ENCODE measurements at places on chromosomes 13 and 19.

DNA sequence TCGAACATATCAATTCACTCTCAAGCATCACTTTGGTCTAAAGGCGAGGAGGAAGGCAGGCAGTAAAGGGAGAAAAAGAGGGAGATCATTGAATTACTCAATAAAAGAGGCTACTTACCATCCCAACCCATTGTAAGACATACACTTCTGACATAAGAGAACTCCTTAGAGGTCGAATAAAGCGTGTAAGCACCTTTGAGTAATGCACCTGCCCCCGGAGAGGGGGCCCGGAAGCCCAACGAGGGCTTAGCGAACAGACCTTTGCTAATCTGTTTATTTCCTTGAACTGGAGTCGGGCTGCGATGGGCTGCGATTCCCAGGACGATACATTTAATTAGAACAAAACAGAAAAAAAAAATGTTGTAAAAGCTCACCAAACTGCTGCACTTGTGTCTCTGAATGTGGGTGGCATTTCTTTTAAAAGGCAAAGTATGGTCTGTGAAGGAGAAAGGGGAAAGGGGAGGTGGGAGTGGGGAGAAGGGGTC lies 3.0 kb downstream of the ZC3H4 start:
- DNase-seq = peak; percentile 61

DNA sequence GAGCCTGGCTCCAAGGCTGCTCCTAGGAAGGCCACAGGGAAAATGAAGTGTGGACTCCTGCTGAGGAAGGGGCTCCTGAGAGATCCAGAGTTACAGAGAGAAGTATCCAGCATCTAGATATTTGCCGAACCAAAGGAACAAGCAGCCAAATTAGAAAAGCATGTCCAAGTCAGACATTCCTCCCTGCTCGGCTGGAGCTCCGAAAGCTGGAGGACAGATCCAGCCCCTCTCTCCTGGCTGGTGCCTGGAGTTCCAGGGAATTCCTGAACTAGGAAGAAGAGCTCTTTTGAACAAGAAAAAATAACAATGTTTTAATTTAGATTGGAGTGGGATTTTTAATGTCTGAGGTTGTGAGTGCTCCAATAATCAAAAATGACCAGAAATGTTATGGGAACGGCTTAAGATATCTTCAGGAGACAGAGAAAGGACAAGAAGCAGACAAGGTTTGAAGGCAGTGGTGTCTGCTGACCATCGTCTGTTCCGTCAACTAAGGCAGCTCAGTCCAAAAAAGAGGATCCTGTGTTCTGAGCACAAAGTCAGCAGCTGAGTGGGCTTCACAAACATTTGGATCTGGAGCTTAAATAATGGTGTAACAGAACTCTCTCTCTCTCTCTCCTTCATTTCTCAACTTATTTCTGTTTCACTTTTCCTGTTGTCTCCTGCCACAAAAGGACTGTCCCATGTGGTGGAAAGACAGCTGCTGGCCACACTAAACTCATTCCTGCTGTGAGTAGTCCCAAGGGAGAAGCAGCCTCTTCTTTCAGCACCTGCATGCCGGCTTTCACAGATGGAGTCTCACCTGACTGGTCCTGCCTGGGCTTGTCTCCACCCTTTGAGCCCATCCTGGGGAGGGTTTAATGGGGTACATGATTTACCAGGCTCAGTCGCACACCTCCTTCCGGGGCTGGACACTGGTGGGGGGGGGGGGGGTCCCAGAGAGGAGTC lies 31.5 kb upstream of the IRS2 start:
- no peak for DNase-seq

DNA sequence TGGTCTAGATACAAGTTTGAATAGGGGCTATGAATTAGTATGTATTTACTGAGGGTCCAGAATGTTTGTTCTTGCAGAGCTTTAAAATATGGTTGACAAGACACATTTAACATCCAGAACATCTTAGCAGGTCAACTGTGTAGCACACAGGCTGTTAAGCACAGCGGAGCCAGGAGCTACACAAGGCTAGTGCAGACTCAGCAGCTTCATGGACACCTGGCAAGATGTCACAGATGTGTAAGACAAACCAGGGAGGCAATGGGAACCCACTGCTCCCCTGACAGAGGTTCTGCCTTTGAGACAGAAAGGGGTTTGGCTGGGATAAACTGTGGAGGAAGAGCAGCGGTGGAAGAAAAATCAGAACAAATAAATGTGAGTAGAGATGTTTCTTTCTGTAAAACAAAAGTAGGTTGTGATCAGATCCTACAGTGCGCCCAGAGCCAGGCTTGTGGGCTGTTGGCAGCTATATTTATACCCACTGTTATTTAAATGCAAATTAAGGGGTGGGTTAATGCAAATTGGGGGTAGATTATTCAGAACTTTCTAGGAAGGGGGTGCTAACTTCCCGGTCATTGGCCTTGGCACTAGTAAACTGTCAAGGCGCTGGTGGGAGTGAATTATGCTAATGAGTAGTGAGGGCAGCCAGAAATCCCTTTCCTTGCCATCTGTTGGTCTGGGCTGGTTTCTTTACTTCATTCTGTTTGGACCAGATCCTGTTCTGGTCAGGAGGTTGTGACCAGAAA lies 33.0 kb downstream of the MIPEP start:
- no peak for DNase-seq

DNA sequence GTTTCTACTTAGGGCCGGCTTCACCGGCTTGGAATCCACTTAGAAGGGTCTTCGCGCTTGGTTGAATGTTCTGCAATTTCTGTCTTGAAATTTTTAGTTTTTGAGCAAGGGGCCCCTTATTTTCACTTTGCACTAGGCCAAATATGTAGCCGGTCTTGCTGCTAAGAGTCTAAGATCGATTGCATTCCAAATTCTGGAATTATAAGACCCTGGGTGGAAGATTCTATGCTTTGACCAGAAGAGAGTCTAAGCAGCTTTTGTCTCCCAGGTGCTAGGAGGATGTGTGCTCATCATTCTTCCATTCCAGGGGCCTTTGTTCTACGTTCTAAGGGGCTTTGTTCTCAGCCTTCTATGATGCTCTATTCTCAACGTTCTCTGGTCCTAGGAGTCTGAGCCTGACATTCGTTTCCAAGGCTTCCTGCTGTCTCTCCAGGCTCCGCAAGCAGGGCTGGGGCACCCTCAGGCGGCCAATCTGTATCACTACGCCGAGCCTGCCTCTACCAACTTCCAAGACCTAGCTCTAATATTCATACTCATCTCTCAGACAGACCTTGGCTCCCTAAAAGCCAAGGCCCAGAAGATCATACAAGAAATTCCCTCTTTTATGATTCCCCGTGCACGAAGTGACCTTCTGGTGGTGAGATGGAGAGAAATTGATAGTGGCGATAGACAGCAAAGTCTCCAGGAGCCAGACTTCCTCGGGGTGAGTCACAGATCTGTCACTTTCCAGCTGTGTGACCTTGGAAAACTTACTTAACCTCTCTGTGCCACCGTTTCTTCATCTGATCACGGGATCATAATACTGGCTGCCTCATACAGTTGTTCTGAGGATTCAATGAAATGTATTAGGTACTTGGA lies 982 bp upstream of the DACT3 start:
- DNase-seq = peak; percentile 87

DNA sequence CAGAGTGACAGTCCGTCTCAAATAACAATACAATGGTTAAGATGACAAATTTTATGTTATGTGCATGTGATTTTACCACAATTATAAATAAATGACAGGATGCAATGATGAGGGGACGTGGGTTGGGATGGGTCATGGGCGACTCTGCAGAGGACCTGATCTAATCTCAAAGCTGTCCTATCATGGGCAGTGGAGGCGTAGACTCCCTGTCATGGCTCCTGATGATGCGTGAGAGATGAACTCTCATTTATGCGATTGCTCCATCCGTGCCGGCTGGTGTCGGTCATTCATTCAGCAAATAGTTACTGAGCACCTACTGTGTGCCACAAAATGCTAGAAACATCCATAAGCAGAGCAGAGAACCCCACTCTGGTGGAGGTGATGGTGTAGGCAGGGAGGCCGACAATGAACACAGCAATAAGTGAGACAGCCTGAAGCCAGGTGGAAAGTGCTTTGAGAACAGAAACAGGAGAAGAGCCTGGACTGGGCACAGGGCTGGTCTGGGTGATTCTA lies 1.7 kb upstream of the REXO1 start:
- DNase-seq = no peak

DNA sequence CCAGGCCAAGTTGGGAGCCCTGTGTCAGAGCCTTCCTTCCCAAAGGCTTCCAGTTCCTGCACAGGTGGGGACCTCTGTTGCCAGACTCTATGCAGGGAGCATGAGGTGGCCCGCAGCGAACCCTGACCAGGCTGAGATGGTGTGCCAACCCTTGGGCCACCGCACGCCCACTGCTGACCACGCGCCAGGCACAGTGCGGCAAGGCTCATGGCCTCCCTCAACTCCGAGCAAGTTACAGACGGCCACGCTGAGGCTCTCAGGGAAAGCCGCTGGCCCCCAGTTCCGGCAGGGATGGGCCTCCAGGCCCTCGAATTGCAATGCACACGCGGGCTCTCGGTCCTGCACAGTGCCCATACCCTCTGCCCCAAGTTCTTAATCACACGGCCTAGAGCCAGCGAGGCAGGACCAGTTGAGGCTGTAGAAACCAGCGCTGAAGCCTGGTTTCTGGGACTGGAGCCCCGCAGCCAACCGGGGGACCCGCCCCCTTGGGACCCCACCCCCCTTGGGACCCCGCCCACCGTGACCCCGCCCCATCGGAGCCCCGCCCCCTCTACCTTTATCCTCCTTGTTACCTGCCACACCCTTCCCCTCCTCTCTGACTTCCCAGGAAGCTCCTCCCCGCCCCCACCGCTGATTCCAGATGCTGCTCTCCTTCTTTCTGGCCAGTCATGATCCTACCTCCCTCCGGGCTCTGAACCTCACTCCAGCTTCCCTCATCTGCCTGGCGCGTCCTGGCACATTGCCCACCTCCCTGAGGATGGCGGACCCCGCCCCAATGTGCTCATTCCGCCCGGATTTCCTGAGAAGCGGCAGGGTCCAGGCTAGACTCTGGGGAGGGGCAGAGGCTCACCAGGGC lies 6.0 kb downstream of the PEX11G start:
- no peak for DNase-seq
